Cortex of kidney (tissue), 1 donor: ENCODE measurements at places on chromosomes 3 and 15.

DNA sequence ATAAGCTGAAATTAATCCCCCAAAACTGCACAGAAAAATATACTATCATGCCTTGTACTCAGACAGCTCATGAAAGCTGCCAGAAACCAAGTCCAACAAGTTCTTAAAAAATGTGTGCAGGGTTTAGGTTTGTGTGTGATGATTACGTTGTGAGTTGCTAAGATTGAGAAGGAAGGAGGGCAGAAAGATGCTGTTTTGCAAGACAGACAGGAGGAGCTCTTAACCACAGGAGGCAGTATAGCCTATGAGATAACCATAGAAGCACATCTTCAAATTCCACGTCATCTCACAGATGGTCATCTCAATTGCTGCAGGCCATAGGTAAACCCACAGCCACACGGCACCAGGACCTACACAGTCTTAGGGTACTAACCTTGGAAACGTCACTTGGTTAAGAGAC, 191.9 kb downstream of the STT3B start:
- DNase-seq = no peak

DNA sequence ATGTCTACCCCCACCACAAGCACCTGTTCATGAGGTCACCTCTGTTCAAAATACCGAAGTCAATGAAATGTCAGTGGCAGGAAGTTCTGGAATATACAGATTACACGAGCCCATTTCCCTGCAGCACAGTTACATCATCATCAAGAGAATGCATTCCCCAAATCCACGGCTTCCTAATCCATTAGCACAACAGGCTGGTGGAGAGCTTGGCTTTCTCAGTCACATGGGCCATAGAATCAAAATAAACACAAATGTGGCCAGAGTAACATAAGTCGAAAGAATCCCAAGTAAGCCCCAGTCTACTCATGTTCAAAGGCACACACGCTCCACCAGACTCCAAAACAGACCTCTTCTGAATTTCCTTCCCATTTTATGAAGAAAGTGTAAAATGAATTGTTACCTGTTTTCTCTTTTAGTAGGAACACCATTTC, 419.3 kb downstream of the MAGI1 start:
- DNase-seq = no peak

GRCh38 chr3:99532246-99532645, 106.1 kb upstream of the COL8A1 start:
- DNase-seq = no peak

DNA sequence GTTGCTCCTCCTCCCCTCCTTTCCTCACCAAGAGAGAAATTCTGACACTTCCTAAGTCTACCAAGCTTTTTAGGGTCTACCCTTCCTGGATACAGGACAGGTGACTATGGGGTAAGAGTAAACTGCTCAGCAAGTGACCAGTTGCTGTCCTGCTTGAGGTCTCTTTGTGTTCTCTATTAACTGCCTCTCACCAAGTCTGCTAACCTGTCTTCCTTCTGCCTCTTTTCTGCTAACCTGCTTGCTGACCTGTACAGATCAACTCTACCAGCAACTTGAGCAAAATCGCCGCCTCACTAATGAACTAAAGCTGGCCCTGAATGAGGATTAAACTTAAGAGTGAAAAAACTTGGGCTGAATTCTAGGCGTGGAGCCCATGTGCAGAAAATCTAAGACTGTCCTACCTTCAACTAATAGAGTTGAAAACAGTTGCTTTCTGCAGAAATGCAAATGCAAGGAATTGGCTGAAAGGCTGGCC, 27.1 kb downstream of the TPM1 start:
- DNase-seq = no peak

DNA sequence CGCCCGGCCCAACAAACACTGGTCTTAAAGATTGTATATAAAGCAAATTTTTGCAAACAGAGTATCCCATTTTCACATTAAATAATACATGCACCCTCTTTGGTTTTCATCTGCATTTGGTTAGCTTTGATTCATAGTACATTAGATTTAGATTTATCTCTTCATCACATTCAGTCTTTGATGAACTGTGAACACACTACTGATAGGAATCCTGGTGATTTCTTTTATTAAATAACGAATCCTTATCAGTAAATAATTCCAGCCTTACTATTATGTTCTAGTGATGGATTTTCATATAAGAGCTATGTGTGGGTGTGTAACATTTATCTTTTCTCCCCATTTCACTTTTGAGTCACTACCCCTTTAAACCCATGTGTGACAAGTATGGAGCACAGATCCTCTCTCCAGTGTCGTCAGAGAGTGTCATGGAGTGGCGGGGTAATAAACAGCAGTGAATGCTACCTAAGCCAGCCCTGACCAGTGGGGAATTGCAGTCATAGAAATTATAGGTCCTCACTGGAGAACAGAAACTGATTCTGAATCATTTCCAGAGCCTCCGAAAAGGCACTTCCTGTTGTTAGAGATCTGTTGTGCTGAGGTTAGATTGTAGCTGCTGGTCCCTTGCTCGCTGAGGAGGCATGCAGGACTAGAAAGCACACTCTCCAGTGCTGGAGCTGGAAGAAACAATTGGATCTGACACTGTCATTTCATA, 22.0 kb downstream of the SLC7A14 start:
- DNase-seq = no peak

GRCh38 chr3:108239082-108239481, 16.9 kb upstream of the IFT57 start:
- no peak for DNase-seq

- no peak for DNase-seq
Measured at GRCh38 chr3:127734754-127735473, 62.2 kb downstream of the ABTB1 start.
